ENCODE measurements at places on chromosomes 5 and 9.

DNA sequence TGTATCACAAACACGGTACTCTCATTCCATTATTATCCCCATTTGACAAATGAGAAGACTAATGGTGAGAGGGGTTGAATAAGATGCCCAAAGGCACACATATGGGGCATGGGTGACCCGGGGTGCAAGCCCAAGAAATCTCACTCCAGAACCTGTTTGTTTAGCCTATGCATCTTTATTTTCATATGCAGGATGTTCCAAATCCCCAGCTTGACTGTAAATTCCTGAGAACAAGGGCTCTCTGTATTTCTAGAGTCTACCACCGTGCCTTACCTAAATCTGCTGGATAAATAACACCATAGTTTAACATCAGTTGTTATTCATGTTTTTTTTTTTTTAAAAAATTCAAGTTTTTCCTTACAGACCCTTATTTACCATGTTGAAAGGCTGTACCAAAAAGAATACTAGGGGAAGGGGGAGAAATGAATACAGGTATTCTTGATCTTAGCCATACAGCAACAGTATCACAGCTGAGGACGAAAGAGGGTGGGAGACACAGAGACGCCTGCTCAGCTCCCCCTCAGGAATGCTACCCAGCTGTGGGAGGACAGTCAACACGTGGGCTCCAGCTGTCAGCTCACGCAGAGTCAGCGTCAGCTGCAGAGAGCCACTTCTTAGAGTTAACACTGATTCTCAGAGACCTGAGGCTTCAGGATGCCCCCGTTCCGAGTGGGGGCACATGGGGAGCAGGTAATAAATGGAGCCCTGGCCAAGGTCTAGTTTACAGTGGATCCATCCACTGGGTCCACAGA is 86.6 kb downstream of the MED27 start:
- DNase-seq: no peak

GRCh38 chr5:158770506-158770905 is 329.2 kb downstream of the EBF1 start:
- no peak for DNase-seq

DNA sequence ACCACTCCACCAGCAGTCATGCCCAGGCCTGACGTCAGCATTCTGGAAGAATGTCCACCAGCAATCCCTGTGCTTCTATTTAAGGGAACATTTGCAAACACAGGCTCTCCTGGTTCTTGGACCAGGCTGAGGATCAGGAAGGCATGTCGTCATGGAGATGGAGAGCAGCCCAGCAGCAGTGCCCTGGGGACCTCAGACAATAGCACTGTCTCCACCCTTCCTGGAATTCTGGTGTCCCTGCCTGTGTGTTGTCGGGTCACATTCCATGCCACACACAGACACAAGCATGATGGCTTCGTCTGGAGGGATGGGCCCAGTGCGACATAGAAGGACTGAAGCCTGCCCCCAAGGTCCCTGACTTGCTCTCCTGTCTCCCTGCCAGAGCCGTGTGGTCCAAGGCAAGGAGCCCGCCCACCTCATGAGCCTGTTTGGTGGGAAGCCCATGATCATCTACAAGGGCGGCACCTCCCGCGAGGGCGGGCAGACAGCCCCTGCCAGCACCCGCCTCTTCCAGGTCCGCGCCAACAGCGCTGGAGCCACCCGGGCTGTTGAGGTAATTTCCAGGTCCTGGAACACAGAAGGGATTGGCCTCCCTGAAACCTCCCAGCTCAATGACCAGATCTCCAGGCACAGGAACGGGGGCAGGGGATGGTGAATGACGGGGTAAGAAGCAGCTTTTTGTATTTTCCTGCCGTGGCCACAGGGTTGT is 43.8 kb downstream of the STOM start:
- DNase-seq: no peak

GRCh38 chr5:28779161-28779754 is 1740.9 kb upstream of the CDH9 start:
- DNase-seq: no peak

GRCh38 chr5:175129121-175129520 is 314.9 kb downstream of the DRD1 start:
- DNase-seq: no peak

DNA sequence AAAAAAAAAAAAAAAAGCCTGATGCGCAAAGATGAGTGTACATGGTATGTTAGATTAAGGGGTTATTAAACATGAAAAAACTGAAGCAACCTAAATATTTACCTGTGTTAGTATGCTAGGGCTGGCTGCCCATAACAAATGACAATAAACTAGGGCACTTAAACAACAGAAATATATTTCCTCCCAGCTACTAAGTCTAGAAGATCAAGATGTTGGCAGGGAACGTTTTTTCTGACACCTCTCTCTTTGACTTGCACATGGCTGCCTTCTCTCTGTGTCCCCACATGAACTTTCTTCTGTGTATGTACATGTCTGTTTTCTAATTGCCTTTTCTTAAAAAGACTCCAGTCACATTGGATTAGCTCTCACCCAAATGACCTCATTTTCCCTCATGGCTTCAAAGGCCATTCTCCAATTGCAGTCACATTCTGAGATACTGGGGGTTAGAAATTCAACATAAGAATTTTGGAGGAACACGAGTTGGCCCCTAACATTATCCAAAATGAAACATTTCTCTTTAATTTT is 694.5 kb downstream of the CDH9 start:
- DNase-seq: no peak

- DNase-seq: no peak
These were observed 31.4 kb upstream of the SPATA31C2 start for GRCh38 chr9:88169700-88170099.

- no peak for DNase-seq
These were observed 247.1 kb downstream of the NFIB start for GRCh38 chr9:14066831-14067230.

- no peak for DNase-seq
These were observed 265.5 kb upstream of the ADAMTSL1 start for GRCh38 chr9:18208166-18209059.

- DNase-seq: no peak
These were observed 1227.2 kb upstream of the WWC1 start for GRCh38 chr5:167064198-167064776.

GRCh38 chr5:169071-169727 is 22.1 kb upstream of the LRRC14B start:
- no peak for DNase-seq

GRCh38 chr5:92372766-92373165 is 989.6 kb upstream of the ARRDC3 start:
- DNase-seq: no peak
